ENCODE measurements at places on chromosomes 6 and 20.
A peak's percentile ranks its signal among the peaks of the same experiment; 100 is the strongest.

DNA sequence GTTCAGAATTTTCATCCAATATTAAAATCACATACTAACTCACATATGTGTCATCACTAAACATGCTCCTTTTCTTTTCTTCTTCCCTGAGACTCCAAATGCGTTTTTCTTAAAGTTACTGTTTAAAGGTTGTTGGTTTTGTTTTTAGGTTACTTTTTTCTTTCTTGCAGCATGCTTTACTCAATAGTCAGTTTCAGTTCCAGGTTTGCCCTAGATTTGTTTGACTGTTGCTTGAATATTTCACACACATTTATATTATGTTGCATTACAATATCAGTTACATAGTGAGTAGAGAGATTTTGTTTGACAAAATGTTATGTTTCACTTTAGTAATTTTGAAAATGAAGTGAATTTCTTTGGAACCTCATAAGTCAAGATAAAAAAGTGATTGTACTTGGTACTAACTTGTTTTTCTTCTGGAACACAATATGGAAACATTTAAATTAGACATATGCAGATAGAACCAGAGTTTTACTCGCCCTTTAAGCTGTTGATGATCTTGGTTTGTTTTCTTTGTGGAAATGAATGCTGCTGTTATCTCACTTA lies 27.3 kb downstream of the FNDC1 start:
- no peak for DNase-seq

- no peak for DNase-seq
Measured at GRCh38 chr6:133187657-133188453, 53.3 kb upstream of the EYA4 start.

- DNase-seq: no peak
Measured at GRCh38 chr20:15818651-15819071, 754.6 kb downstream of the KIF16B start.

GRCh38 chr6:112253498-112253840 lies 898 bp downstream of the LAMA4 start:
- DNase-seq: peak; percentile 17

DNA sequence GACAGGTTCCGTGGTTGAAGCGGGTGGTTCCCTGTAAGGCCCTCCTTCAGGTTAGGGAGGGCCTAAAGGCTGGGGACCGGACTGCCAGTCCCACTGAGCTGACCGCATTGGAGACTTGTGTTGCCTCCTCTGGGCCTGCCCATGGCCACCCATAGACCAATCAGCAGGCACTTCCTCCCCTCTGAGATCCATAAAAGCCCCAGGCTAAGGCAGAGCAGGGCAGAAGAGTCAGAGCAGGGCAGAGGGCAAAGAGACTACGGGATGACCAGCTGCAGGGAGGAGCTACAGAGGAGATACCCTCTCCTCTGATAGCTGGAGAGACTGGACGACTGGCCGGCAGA lies 537.4 kb downstream of the TENT5A start:
- no peak for DNase-seq

DNA sequence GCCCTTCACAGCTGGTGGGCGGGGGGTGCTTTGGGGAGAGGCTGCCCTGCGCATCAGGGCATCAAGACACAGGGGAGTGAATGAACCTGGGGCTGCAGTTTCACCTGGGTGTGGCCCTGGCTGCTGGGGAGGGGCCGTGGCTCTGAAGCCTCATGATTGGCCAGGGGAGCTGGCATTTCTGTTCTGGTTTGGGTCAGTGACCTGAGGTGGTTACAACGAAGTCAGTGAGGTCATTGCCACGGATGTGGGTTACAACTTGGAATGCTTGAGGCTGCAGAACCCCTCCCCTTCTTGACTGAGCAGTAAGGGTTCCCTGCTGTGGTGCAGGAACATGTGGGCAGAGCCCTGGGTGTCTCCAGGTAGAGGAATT lies 3.0 kb downstream of the TCEA2 start:
- DNase-seq: no peak

DNA sequence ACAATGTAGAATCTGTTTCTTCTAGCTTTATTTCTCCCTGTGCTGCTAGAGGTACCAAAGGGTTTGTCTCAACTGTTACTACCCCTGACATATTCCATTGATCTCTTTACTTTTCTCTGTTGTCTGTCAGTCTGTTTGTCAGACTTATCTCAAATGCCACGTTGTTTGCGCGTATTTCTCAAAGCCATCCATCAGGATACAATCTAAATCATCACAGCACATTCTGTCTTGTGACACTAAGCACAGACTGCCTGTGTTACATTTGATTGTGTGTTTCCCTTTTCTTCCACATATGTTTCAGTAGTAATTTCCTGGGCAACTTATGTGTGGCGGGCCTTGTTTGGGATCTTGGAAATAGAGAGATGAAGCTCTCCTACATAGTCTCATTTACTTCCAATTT lies 30.2 kb upstream of the SERINC3 start:
- no peak for DNase-seq

DNA sequence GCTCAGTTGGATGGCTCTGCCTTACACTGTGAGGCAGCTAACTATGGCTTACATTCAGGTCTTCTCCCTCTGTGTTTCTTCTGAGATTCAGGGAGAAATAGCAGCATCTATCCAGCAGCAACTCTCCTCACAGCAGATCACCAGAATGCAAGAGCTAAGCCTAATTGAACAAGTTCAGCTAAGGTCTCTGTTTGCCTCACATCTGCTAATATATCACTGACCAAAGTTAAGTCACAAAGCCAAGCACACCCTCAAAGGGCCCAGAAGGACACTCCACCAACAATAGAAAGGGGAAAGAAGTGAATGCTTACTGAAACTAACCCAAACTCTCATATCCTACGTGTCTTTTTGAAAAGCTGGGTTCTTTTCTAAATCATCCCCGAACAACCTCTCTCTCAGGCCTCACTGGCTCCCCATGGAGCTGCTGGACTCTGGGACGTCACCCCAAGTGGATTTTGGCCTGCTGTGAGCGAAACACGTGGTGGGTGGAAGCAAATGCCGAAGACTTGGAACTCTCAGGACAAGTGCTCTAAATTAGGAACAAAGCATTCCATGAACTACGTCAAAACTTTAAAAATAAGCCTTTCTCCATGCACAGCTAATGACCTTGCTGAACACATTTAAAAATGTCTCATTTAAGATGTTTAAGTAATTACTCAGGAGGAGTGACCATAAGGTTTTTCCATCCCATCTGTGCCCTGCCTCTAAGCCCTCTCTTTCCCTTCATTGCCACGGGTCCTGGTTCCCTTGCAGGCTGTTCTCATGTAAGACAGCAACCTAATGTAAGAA lies 167.5 kb upstream of the PLCB4 start:
- no peak for DNase-seq

GRCh38 chr6:36920049-36920448 lies 34.3 kb downstream of the C6orf89 start:
- DNase-seq: no peak

GRCh38 chr6:34491091-34491430 lies 25.2 kb downstream of the PACSIN1 start:
- no peak for DNase-seq

DNA sequence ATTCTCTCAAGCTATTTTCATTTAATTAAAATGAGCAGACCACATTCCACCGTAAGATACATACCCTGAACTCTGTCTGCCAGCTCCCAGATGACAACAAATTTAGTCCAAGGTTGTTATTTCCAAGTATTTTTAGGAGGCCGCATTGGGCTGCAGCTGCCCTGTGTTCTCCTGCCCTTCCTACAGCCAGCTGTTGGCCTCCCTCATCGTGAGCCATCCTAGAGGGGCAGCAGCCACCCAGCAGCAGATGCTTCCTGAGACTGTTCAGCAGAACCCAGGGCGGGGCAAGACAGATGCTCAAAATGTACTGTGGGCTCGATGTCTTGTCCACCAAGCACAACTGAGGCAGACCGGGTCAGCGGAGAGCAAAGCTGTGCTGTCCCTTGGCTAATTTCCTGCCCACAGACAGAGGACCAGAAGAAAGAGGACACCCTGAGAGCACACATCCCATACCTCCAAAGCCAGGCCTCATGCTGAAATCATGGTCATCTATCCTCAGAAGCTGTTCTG lies 16.4 kb downstream of the GABRR1 start:
- no peak for DNase-seq

GRCh38 chr6:22112461-22112860 lies 184.4 kb downstream of the PRL start:
- peak; percentile 44 for DNase-seq

DNA sequence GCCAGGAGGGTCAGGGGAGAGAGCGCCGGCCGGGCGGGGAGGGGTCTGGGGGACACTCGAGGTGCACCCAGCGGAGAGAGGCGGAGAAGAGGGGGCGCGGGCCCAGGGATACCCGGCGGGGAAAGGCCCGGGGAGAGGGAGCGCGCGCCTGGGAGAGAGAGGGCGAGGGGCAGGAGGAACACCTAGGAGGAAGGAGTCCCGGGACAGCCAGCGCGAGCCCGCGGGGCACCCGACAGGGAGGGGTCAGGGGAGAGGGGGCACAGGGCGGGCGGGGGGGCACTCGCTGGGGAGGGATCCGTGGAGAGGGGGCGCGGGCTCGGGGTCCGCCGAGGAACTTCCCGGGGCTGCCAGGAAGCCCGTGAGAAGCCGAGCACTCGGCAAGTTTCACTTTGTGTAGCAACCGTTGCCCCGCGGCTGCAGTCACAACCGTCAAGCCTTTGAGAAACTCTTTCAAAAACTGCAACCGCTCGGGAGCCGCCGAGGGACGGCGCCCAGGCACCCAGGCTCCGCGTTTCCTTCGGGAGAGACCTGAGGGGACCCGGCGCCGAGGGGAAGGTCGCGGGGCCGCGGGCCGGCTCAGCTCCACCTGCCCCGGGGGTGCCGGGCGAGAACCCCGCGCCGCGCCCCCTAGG lies 471 bp downstream of the EZR start:
- DNase-seq: peak; percentile 77

DNA sequence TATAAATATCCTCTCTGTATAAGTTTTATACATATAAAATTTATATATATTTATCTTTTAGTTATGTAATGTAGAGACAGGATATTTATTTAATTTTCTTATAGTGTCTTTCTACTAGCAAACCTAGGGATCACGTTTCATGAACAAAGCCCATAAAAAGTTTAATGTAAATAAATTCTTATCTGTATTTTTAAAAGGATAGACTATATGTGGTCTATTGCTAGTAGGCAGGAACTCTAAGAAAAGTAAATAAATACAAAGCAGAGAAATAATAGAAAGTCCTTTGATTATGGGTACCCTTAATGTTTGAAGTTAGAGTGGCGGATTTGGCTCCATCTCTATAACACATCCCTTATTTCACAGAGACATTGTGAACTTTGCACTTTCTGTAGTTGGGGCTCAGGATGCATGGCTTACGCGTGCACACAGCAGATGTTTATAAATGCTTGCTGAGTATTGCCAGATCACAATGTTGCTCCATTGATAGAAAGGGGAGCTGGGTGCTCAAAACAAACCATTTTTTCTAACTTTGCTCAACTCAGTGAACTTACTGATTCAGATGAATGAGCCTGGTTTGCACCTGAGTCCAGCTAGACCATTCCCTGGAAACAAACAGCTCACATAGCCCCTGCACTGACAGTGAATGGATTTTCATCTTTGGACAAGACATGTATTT lies 179.1 kb downstream of the SYNE1 start:
- no peak for DNase-seq

DNA sequence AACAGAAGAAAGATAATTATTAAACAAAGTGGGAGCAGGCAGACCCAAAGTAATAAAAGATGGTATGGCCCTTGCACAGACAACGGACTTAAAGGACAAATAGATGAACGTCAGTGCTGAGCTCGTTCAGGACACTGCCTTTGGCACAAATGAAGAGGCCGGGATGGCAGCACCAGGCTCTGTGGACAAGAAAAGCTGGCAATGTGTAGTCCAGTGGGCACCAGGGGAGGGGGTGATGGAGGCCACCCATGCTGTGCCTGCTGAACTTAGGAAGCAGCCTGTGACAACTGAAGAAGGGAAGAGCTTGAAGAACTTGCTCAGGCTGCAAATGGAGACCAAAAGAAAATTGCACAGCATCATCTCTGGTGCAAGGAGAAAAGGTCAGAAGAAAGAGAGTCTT lies 131.0 kb downstream of the ANKRD60 start:
- DNase-seq: no peak

GRCh38 chr20:40786336-40786735 lies 97.3 kb upstream of the MAFB start:
- DNase-seq: no peak

GRCh38 chr6:155646443-155646842 lies 190.8 kb upstream of the NOX3 start:
- no peak for DNase-seq

DNA sequence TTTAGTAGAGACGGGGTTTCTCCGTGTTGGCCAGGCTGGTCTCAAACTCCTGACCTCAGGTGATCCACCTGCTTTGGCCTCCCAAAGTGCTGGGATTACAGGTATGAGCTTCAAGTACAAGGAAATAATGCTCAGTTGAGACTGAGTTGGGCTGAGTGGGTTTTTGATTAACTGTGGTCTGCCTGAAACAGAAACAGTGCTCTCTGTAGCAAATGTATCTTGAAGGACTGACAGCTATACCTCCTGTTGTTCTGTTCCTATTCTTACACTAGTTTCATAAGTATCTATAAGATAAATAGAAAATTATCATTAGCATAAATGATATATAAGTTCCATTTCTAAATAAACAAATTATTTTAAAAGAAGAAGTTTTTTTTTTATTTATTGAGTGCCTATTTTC lies 142.8 kb upstream of the PTPRK start:
- DNase-seq: no peak

GRCh38 chr6:15481390-15482291 lies 181.2 kb downstream of the DTNBP1 start:
- peak; percentile 25 for DNase-seq

DNA sequence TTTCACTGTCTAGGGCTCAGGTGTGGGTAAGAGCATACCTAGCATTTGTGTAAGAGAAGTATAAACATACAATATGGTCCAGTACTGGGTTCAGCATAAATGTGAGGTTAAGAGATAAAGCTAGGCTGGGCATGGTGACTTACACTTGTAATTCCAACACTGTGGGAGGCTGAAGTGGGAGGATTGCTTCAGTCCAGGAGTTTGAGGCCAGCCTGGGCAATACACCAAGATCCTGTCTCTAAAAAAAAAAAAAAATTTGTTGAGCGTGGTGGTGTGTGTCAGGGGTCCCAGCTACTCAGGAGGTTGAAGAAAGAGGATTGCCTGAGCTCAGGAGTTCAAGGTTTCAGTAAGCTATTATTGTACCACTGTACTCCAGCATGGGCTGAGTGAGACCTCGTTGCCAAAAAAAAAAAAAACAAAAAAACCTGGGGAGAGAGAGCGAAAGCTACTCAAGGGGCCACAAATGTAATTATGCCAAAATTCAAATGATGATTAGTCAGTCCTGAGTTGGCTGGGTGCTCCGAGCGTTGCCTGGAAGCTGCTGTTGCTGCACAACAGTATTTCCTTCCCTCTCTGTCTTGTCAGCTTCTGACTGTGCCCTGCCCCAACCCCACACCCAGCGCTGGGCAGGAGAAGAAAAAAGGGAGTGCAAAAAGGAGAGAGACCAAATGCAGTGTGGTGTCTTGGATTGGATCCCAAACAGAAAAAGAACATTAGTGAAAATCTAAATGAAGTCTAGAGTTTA lies 24.0 kb downstream of the CMTR1 start:
- DNase-seq: no peak
